Cortex of kidney (tissue), 1 donor: ENCODE measurements at places on chromosomes 6 and 20.

GRCh38 chr6:108359901-108360882, 65.3 kb downstream of the AFG1L start:
- DNase-seq, result no peak

- no peak for DNase-seq
These were observed 15.2 kb upstream of the AMD1 start for GRCh38 chr6:110859335-110859792.

- DNase-seq, result no peak
These were observed 229.4 kb upstream of the PLN start for GRCh38 chr6:118318648-118319047.

GRCh38 chr6:90285611-90286381, 10.8 kb downstream of the BACH2 start:
- no peak for DNase-seq

DNA sequence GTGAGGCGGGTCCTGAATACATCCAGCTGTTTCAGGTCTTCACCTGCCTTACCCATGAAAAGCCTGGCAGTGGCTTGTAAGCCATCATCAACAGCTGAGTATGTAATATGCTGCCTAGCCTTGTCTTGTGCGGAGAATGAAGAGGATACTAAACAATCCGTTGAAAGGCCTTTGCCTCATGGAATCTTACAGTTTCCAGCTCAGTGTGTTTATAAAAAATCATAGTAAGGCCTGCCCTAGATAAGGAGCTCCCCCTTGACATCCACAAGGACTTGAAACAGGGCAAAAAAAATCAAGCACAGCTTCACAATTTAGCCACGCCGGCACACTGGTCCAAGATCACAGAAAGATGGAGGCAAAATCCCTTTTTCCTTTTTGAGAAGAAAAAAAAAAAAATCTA, 115.7 kb downstream of the KIF16B start:
- no peak for DNase-seq

GRCh38 chr20:22585786-22586493, 1.6 kb upstream of the FOXA2 start:
- no peak for DNase-seq

- DNase-seq, result no peak
These were observed 7.4 kb downstream of the STK35 start for GRCh38 chr20:2108987-2109386.

DNA sequence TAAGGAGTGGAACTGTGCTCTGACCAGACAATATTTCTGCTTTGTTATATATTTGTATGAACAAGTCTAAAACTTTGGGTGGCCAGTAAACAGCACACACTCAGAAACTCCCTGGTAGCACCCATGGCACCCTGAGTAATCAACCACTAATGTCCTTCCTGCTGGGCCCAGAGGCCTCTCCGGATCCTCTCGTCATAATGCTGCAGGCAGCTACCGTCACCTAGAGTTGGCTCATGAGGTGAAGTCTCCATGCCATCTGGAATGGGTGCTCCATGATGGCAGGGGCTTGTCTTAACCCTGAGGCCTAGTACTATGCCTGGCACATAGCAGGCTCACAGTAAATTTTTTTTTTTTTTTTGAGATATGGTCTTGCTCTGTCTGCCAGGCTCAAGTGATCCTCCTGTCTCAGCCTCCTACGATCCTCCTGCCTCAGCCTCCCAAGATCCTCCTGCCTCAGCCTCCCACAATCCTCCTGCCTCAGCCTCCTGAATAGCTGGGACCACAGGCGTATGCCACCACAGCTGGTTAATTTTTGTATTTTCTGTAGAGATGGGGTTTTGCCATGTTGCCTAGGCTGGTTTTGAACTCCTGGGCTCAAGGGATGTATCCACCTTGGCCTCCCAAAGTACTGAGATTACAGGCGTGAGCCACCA, 3.0 kb upstream of the SDCBP2 start:
- DNase-seq, result no peak
